ENCODE measurements at places on chromosomes 6 and 20. TPM values are rescaled to one million over a fixed set of nuclear protein-coding genes. Genes with fewer than 3 reads are reported as not detected.

SMOC2 gene
- total RNA-seq: 13.1 TPM

DNA sequence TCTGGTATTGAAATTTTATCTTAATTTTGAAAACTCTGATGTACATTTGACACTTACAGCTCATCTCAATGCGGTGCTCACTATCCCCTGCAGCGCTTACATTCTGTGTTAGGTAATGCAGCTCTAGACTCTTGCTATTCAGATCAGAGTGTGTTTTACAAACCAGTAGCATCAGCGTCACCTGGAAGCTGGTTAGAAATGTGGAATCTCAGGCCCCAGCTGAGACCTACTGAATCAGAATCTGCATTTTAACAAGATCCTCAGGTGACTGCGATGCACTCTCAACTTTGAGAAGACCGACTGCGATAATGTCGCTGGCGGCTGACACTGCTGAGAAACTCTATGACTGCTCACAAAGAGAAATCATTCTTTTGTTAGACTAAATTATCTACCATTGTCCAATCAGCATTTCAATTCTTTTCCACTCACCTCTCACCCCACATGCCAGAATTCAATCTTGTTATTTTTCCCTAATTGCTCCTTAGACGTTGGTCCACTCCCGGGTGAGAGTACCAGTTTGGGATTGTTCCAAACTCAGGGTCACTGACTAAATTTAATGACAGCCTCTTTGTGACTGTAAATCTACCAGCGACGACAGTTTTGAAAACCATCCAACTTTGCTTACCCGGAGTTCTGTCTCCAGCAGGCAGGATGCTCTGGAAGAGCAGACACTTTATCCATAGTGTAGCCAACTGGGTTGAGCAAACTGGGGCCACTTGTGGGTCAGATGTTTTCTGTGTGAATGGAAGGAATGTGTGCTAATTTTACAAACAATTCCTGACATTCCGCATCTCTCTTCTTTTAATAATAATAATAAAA lies 140.1 kb upstream of the BTBD3 start:
- no peak for DNase-seq

- DNase-seq: no peak
Measured at GRCh38 chr20:49690899-49691620, 22.6 kb downstream of the B4GALT5 start.

DNA sequence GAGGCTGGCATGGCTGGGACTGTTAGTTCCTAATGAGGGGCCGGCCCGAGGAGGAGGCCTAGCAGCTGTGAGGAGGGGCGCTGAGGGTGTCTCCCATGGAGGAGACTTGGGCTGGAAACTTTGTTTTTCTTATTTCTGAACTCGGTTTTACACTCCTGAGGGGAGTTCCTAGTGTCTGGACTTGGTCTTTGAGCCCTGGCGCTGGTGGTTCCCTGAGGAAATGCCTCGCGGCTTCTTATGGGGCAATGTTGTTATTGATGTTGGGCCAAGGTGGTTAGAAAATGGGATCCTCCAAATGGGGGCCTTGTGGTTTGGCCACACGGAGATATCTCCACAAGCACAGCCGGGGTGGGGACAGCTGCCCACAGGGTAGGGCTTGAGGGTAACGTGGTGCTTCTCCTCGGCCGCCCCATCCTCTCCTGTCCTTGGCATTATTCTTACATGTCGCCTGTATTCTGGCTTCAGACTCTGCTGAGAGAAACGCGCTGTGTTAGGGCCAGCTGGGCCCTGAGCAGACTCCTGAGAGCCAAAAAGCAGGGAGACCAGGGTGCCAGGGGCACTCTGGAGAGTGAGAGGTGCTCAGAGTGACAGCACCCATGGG lies 136.9 kb downstream of the FOXO3 start:
- no peak for DNase-seq

FOXQ1 gene
- 33.6 TPM for total RNA-seq

DNA sequence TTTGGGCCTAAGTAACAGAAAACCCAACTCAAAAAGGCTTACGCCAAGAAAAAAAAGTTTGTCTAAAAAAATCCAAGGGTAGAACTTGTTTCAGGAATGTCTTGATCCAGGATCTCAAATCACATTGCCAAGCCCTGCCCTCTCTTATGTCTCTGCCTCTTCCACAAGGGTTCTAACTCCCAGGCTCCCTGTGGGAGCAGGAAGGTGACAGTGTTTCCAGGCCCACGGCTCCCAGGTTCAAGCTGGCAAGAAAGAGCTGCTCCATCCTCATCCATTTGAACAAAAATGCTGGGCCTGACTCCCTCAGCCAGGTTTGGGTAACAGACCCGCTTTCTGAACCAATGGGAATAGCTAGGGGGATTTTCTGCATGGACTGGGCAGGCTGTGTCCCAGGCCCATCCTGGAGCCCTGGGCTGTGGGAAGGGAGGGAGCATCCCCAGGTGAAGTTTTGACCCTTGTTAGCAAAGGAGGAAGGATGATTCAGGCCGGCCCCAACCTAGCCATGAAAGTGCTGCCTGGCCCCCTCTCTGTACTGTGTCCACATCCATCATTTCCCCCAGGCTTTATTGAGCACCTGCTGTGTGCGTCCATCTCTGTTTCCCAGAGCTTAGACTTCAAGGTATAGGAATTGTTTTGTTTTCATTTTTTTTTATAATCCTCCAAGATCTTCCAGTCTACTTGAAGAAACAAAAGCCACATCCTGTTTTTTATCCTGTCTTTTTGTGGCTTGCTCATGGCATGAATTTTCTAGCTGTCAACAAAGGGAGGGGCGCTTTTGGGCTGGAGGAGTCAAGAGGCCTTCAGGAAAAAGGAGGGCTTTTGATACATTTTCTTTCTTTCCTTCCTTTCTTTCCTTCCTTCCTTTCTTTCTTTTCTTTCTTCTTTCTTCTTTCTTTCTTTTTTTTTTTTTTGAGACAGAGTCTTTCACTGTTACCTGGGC lies 159.8 kb downstream of the TFAP2C start:
- DNase-seq: no peak

GRCh38 chr6:63685446-63686379 lies 50.1 kb downstream of the PHF3 start:
- DNase-seq: no peak

TRIM10 gene
- total RNA-seq: 0.79 TPM

BPIFB2 gene
- total RNA-seq: not detected
